Effector memory CD8-positive, alpha-beta T cell (primary cell): ENCODE measurements at places on chromosomes 11 and 22.

GRCh38 chr11:131980888-131981668 lies 610.7 kb downstream of the NTM start:
- no peak for DNase-seq

DNA sequence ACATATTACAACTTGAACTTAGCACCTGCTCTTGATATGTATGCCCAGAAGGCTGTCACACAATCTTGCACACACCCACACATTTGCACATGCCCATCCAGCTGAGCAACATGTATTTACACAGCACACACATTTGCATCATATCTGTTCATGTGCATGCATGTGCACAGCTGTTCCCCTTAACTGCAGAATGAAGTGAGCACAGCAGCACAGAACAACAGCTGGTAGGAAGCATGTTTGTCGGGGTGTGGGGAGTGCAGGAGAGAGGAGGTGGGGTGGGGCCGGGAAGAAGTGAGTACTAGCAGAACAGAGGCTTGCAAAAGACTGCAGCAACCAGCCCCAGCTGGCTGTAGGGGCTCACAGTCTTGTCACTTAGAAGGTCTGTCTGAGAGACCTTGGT lies 296.5 kb downstream of the KIRREL3 start:
- no peak for DNase-seq

GRCh38 chr11:101862391-101863233 lies 52.2 kb upstream of the CEP126 start:
- DNase-seq: no peak

DNA sequence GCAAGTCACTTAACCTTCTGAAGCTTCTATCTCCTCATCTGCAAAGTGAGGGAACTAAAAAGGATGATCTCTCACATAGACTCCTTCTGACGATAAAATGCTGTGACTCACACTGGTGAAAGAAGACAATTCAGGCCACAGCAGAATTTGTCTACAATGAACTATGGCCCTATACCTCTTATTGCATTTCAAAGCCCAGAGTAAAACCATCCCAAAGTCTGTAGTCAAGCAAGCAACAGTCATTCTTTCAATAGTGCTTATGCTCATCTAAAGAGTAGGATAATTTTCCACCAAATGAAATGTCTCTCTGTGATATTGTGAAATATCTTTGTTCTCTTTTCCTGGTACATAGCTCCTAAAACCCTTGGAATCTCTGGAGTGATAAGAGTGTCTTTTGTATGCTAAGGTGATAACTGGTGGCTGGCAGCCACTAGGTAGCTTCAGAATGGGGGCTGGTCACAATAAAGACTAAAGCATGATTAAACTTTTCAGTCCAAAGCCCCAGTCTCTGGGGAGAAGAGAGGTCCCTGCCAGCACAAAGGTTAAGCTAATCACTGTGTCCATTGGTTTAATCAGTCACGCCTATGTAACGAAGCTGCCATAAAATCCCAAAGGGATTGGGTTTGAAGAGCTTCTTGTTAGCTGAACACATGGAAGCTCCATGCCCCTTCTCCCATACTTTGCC lies 30.8 kb downstream of the SYTL2 start:
- DNase-seq: no peak
